ENCODE measurements at places on chromosomes 3 and 15. TPM values are rescaled to one million over a fixed set of nuclear protein-coding genes. Genes with fewer than 3 reads are reported as not detected.

The EFHB gene
- 0.23 TPM for total RNA-seq

The GMNC gene
- total RNA-seq = not detected

The SH2D7 gene
- not detected for total RNA-seq

The PLSCR5 gene
- total RNA-seq = not detected

The B2M gene
- 1,763 TPM for total RNA-seq

The RAB43 gene
- total RNA-seq = 15.2 TPM

The TMCO5A gene
- total RNA-seq = not detected

The DNASE1L3 gene
- total RNA-seq = not detected

The C2CD4B gene
- 0.68 TPM for total RNA-seq

The SERPINI2 gene
- not detected for total RNA-seq

The MLF1 gene
- total RNA-seq = 8.6 TPM

The KY gene
- 1.9 TPM for total RNA-seq

The C15orf39 gene
- total RNA-seq = 2.3 TPM

The KBTBD13 gene
- not detected for total RNA-seq

The IL12A gene
- total RNA-seq = 0.15 TPM

The SNTN gene
- not detected for total RNA-seq

The PGBD4 gene
- 1.5 TPM for total RNA-seq

The KPNA4 gene
- total RNA-seq = 46.3 TPM

The LNP1 gene
- total RNA-seq = 3.5 TPM

The SMCO1 gene
- total RNA-seq = not detected

The PAK6 gene
- total RNA-seq = not detected

The GTF2E1 gene
- total RNA-seq = 18.0 TPM

All from smooth muscle cell of the coronary artery (primary cell).